ENCODE measurements at places on chromosomes 1 and 21.

- no peak for DNase-seq
These were observed 3.5 kb downstream of the NAV1 start for GRCh38 chr1:201542309-201543035.

- no peak for DNase-seq
These were observed 532 bp downstream of the ERO1B start for GRCh38 chr1:236281198-236281653.

GRCh38 chr1:223256034-223256433, 107.9 kb downstream of the SUSD4 start:
- DNase-seq, result no peak

DNA sequence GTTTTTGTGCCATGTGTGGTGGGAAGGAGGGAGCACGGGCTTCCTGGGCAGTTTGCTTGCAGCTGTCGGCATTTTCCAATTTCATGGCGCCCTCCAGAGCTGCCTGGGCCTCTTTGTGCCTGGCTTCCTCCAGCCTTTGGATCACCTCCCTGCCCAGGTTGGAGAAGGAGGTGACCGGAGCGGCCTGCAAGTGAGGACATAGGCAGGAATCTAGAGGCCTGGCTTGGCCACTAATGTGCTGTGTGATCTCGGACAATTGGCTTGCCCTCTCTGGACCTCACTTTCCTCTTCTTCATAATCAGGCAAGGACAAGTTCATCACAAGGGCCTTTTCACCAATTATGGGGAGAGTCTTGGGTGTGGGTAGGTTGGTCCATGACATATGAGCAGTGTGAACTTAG, 245.1 kb downstream of the MATN1 start:
- no peak for DNase-seq

DNA sequence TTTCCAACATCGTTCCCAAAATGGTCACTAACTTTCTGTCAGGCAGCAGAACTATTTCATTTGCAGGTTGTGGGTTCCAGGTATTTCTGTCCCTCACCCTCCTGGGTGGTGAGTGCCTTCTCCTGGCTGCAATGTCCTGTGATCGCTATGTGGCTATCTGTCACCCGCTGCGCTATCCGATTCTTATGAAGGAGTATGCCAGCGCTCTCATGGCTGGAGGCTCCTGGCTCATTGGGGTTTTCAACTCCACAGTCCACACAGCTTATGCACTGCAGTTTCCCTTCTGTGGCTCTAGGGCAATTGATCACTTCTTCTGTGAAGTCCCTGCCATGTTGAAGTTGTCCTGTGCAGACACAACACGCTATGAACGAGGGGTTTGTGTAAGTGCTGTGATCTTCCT, 9.3 kb downstream of the OR2AJ1 start:
- DNase-seq, result no peak

GRCh38 chr1:206787891-206788290, 15.6 kb upstream of the IL10 start:
- no peak for DNase-seq

DNA sequence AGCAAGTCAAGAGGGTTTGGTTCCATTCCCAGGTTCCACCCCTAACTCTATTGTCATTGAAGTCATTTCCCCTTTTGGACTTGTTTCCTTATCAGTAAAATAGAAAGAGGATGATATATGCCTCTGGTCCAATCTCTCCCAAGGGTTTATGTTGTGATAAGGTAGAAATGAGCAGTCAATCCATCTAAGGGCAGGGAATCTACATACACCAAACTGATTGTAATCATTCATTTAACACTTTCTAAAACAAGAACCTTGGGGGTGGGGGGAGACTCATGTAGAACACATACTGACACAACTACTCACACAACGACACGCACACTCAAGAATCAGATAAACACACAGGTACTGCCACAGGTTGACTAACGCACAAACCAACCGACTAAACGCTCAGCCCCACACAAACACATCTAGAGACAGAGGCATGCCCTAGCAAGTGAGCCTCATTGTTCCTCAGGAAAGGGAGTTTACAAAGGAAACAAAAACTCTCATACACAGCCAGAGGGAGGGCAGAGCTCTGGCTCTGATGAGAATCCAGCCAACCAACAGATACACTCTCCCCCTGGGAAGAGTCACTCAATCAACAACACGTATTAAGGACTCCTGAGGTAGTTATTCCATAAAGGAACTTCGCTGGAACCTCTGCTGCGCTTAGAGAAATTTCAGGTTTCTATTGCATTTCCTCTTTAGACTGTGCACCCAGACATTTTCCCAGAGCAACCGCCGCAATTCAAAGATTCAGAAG, 1.0 kb downstream of the F11R start:
- DNase-seq, result no peak
